ENCODE measurements at places on chromosomes 7 and 10.

DNA sequence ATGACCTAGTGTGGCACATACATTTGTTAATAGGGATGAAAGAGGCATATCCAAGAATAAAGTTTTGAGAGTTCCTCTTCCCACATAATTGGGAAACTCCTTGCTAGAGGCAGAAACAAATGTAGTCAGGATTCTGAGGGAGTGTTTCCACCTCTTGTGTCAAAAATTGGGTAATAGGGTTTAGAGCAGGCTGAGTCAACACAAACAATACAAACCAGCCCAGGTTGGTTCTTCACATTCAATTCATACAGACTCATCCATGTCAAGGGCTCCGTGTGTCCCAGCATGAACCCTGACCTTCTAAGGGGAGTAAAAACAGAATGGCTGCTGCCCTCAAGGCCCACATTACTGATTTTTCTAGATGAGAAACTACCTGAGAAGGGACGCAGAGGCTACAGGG is 75.3 kb downstream of the GLI3 start:
- DNase-seq, result no peak

DNA sequence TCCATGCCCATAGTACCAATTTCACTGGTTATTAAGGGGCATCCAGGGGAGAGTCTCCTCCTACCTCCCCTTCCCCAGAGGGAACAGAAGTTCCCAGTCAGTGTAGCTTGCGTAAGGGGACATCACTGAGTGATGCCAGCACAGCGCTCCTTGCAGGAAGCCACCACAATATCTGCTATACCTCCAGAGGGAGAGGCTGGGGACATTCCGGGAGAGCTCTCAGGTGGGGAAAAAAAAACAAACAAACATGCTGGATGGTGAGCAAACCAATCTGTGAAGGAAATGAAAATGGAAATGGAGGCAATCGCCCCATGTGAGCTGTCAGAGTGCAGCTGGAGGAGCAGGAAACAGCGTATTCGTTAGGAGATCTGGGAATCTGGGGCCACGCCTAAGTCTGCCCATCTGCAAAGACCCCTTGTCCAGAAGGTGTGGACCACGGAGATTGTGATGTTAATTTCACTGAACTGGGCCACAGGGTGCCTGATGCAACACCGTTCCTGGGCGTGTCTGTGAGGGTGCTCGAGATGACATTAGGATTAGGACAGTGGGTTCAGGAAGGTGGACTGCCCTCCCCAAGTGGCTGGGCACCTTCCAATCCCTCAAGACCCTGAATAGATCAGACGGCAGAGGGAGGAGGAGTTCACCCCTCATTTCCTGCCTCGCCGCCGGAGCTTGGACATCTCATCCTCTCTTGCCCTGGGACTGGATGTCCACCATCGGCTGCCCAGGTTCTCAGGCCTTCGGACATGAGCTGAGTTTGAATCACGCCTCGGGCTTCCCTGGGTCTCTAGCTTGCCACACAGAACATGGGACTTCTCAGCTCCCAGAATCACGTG is 30.5 kb downstream of the GNA12 start:
- DNase-seq, result no peak

- no peak for DNase-seq
Observed at GRCh38 chr10:86583983-86584382, 62.4 kb upstream of the WAPL start.

GRCh38 chr10:110395350-110396283 is 90.9 kb upstream of the SMNDC1 start:
- peak; percentile 32 for DNase-seq

DNA sequence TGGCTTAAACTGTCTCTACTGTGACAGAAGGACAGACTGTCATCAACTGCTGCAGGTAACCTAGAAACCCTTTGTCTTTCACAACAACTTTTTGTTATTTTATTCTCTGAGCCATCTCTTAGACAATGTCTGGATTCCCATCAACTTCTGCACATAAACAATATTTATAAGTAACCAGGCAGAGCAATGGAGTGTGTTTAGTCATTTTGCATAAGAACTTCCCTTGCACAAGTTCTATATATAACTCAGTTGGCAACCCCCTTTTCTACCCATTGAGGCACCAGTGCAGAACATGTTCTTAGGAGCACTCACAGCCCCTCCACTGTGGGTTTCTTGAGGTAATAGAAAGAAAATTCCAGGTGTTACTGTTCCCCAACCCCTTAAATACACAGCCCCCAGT is 65.0 kb upstream of the IL6 start:
- DNase-seq, result no peak

DNA sequence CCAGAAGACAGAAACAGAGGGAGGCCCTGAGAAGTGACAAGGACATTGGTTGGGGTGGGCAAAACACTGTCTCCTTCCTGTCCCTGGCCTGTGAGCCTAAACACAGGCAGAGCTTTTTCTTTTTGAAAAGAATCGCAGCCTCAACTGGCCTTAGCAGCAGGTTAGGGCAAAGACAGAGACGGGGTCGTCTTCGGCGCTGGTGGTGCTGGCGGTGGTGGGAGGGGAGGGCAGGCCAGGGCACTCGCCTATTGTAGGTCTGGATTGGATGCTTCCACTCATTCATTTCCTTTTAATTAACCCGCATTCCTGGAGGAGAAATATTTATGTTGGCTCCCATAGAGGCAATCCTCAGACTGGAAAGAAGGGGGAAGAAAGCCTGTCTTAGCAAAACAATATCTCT is 22.6 kb downstream of the WNT8B start:
- DNase-seq, result no peak

DNA sequence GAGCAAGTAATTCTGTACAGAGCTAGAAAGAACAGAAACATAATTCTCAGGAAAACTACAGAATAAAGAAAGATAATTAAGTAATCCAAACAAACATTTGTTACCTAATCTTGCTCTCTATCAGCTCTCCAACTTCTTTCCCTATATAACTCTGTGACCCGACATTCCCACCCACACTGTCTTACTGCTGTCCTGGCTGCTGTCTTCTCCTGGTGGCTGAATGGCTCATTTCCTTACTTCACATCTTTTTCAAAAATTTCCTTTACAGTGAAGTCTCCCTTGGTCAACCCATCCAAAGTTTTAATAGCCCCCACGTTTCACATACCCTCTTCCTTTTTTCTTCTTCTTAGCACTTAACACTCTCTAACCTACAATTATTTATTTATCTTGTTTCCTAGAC is 64.0 kb downstream of the HYCC1 start:
- DNase-seq, result no peak

GRCh38 chr10:121796342-121796741 is 131.5 kb downstream of the ATE1 start:
- no peak for DNase-seq

GRCh38 chr7:92648067-92648466 is 57.9 kb upstream of the FAM133B start:
- DNase-seq, result no peak

DNA sequence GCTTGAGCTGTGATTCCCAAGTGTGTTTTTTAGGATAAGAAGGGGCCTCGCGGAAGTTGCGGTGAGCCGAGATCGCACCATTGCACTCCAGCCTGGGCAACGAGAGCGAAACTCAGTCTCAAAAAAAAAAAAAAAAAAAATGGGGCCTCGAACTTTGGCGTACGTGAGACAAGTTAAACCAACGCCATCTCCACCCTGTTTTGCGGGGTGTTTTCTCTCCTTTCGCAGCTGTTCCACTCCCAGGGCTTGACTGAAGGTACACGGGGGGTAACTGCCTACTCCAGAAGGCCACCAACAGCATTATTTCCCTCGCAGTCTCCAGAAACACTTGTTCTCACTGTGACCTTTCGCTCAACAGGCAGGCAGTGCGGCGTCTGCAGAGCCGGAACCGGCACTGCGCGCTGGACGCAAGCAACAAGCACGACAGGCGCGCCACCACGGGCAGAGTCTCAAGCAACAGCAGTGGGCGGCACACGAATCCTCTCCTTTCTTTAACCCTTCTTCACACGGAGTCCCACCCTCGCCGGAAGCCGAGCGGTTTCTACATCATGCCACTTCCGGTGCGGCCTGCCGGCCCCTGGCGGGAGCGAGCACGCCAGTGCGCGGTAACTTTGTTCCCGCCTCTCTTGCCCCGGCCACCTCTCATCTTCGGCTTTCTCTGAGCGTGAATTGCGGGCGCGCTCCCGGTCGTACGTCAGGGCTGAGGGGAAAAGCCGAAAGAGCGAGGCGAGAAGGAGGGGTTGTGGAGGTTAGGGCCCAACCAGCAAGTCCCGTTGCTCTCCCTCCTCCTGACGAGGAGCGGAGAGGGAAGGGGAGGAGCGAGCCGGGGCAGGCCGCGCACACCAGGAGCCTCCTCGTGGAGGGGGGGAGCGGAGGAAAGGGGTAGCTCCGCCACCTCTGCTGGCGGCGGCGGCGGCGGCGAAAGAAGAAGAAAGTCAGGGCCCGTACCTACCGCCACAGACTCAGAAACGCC is 814 bp upstream of the CDK13 start:
- DNase-seq, result peak; percentile 93

GRCh38 chr7:83547526-83547925 is 101.4 kb downstream of the SEMA3E start:
- no peak for DNase-seq

DNA sequence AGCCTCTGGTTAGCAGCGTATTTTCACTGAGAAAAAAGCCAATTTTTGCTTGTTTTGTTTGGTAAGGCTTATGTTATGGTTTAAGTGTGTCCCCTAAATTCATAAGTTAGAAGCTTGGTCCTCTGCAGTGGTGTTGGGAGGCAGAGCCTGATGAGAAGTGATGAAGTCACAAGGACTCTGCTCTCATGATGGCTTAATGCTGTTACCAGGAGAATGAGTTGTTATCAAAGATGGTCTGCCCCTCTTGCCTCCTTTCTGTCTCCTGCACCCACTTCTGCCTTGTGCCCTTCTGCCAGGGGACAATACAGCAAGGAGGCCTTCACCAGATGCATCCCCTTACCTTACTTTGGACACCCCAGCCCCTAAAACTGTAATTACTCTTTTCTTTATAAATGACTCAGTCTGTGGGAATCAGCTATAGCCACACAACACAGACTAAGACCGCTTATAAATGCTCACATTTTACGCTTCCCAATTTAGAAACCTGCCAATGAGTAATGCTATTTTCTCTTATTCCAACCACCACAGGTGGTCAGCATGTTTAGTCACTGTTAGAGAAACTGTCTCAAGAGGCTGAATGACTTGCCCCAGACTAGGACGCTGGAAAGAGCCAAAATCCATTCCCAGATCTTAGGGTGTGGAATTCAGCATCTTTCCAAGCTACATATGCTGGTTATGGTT is 6.1 kb upstream of the PKD1L1 start:
- DNase-seq, result no peak

DNA sequence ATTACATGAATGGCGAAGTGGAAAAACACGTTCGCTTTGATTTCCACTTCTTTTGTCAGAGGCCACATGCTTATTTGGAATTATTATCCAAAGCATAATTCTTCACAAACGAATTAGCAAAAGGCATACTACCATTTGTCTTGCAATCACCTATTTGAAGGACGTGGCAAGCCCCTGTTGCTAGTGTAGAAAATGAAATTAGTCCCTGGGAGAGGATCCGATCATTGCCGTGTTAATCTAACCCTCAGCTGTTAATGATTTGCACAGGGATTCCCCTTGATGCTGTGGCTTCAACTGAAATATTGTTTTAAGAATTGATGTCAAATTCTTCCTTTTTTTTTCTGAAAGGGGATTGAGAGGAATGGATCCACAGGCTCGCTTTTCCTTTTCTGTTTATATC is 4.6 kb downstream of the AGMO start:
- no peak for DNase-seq

DNA sequence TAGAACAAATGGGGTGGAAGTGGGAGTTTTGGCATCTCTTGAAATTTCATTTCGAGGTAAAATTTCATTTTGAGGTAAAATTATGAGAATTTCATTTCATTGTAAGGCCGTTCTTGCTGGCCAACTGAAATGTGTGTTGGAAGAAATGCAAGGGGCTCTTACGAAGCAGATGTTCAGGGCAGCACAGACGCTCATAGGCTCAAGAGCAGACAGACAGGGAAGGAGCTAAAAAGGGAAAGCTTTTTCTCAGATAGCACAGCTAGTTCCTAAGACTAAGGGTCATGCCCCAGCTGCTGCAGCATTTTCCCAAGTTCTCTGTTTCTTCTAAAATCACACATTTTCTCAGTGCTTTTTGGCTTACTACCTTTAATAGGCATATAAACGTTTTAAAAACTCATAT is 65.1 kb upstream of the SFMBT2 start:
- no peak for DNase-seq

DNA sequence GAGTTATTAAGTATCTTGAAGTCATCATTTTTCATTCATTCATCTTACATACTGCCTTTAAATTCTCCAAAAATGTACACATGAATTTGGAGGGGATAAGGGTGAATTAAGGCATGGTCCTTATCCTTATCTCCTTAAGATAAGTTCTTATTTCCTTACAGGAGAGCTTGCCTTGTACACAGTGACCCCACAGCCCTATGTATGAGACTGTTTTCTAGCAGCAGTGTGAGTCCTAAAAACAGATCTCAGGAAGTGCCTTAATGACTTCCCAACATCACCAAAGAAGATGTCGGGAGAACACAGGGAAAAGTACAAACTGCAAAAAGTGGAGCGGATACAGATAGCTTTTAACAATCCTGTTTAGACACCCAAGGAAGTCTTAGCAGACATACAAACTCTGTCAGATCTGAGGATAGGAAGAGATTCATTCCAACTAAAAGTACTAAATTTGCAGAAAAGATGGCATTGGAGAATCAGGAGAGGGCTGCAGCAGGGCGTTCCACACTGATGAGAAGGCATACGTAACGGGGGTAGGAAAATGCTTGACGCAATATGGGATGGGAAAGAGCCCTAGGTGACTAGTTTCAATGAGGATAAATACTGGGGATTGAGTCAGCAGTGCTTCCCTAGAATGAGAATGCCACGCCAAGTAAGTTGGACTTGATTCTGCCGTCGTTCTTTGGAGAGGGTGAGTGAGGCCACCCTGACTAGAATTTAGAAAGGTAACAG is 570.2 kb downstream of the PARD3 start:
- DNase-seq, result no peak

DNA sequence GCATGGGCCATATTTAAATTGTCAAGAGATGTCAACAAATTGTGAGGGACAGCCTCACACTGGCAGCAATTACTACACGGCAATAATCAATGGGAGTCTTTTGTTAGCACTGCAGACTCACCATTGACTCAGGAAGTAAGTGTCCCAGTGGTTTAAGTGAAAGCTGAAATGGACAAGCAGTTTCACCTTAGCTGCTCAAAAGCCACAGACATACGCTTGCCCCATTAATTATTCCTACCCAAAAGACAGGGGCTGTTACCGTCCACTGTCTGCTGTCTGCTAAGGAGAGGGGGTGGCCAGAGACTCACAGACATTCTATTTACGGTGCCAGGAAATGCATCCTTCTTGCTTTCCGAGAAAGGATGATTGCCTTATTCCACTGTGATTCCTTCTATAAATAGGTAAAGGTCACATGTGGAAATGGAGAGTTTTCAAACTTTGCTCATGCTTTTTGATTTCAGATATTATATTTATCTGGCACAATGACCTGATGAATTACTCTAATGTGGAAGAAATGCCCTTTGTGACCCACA is 309.7 kb upstream of the NFE2L3 start:
- DNase-seq, result no peak

- no peak for DNase-seq
Observed at GRCh38 chr10:104456802-104457542, 103.3 kb downstream of the CFAP58 start.

- peak; percentile 70 for DNase-seq
Observed at GRCh38 chr7:128909625-128910568, 612 bp downstream of the KCP start.
